ENCODE measurements at places on chromosomes 16 and 17.

DNA sequence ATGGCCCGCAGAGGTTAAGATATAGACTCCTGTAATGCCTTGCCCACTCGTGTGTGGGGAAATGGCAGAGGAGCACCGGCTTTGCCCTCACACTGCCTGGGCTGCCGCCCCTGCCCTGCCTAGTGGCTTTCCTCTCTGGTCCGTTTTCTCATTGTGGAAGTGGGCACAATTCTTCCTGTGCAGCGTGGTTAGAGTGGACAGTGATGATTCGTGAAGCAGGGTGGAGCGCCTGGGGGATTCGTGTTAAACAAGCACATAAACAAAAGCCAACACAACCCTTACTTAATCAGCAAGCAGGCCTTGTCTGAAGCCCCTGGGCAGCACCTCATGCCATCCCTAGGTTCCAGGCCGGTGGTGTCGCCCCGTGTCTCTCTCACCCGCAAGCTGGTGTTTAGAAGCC lies 269.7 kb downstream of the SEC14L1 start:
- no peak for DNase-seq

DNA sequence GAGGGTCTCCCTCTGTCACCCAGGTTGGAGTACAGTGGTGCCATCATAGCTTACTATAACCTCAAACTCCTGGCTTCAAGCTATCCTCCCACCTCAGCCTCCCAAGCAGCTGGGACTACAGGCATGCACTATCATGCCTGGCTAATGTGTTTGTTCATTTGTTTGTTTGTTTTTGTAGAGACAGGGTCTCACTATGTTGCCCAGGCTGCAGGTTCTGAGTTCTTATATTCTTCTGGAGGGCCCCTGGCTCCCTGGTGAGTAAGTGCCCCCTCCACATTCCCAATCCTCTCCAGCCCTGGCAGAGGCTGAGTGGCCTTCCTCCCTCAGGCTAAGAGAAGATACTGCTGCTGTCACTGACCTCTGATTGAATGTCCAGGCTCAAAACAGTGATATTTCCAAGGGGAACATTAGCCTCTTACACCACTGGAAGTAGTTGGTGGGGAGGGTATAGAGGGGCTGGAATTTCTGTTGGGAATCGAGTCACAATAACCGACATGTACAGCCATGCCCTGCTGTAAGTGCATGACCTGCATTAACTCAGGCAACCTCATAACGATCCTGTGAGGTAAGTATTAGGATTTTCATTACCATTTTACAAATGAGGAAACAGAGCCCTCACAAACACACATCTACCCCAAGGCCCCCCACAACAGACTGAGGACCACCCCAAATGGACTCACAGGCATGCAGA lies 2.7 kb upstream of the ETV4 start:
- DNase-seq = no peak

- no peak for DNase-seq
Measured at GRCh38 chr17:15108992-15109391, 156.1 kb downstream of the PMP22 start.

- DNase-seq = no peak
Measured at GRCh38 chr16:22320572-22321339, 23.5 kb downstream of the POLR3E start.

DNA sequence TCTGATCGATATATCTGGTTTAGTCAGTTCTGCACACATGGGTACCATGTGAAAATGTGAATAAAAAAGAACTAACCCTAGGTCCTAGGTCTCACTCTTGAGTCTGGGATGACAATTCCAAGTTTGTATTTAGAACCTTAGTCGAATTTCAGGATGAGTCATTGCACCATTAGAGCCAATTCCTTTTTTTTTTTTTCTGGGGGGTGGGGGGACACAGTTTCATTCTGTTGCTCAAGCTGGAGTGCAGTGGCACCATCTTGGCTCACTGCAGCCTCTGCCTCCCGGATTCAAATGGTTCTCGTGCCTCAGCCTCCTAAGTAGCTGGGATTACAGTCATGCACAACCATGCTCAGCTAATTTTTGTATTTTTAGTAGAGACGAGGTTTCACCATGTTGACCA lies 41.6 kb downstream of the SPAG9 start:
- no peak for DNase-seq

GRCh38 chr17:7477392-7478275 lies 1.8 kb downstream of the ZBTB4 start:
- DNase-seq = no peak

DNA sequence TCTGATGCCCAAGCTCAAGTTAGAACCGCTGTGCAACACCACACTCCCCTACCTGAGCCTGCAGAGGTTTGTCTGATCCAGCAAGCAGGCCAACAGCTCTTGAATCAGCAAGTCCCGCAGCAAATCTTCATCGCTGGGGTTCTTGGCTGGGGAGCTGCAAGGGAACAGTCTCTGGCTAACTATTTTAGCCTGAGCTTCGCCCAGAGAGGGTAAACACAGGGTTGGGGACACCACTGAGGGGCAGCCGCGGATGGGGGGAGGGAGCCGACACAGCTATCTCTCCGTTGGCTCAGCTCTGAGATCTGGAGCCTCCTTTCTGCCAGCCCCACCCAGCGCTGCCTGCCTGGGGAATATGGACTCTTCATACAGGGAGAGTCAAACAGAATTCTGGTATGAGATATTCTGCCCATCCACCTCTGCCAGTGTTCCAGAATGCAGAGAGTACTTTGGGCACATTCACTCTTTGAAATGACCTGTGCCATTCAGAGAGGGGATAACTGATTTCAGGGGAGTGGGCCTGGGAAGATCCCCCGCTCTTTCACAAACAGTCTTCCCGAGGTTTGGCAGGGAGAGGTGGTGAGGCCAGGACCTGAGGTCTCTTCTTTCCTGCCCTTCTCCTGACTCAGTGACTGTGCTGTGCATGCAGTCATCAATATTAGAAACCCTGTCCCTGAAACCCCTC lies 7.4 kb downstream of the GIP start:
- no peak for DNase-seq

DNA sequence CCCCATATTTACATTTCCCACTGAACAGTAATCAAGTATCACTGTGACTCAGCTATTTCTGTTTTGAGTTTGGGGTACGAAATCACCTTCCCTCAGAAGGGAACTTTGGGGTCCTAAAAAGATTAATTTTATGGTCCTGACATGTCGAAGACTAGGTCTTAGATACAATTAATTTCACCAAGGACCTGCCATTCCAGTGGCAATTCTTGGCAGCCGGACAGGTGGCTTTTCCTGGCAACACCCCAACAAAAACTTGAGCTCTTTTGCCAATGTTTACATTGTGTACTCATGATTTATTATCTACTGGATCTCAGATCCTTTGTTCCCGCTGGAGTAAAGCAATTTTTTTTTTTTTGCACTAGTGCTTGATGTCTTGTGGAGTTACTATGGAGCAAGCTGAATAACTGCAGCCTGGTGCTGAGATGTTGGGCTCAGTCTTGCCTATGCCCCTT lies 14.4 kb downstream of the SLFN5 start:
- no peak for DNase-seq

GRCh38 chr17:39835038-39835786 lies 28.9 kb downstream of the IKZF3 start:
- no peak for DNase-seq

GRCh38 chr16:28291651-28292626 lies at the start of gene SBK1:
TSS of gene SBK1 (plus strand) at chr16:28292525. CDS start at chr16:28317392, 24,867 bp downstream.
- no peak for DNase-seq

DNA sequence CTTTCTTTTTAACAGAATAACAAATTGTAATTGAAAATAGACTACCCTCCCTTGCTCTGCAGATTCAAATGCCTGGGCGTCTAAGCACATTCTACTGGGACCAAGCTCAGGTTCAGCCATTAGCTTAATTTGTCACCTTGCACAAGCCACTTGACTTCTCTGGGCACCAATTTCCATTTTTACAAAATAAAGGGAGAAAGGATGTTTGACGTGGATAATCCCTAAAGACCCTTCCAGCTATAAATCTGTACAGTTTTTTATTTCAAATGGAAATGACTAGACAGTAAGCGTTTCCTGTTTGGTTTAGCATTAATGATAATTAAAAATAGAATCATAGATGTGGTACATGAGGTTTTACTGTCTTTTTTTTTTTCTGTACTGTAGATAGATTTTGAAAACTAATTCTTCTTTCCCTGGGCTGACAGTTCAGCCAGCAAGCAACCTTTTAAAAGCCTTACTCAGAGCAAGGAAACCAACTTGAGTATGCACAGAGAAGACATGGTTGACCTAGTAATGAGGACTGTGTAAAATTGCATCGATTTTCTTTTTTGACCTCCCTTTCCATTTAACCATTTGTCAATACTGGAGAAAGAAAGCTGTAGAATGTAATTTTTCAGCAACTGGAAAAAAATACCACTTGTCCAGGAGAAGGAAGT lies 1329.5 kb upstream of the CDH8 start:
- no peak for DNase-seq

GRCh38 chr16:49755313-49755620 lies 100.6 kb downstream of the ZNF423 start:
- DNase-seq = no peak

GRCh38 chr17:67491009-67491680 lies 114.1 kb downstream of the PITPNC1 start:
- DNase-seq = peak; percentile 49

DNA sequence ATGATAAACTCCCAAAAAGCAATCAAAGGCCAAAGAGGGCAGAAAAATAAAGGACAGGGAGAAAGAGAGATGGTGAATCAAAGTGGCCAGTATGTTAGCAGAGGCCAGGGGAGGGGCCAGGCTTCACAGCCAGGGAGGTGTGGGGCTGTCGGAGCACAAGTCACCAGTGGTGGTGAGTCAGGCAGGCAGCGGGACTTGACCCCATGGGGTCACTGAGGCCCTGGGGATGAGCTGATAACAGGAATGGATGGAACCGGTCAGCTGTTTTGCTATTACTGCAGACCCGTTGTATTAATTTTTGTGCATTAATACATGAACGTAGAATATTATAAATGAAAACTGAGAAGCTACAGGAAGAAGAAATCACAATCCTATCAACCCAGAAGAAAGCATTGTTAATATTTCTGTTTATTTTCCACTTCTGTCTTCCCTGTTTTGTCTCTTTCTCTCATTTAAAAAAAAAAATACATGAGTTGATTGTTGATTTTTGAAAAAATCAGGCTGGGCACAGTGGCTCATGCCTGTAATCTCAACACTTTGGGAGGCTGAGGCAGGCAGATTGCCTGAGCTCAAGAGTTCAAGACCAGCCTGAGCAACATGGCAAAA lies 106.9 kb downstream of the SOCS1 start:
- no peak for DNase-seq

GRCh38 chr16:63614429-63614828 lies 1507.4 kb downstream of the CDH11 start:
- DNase-seq = no peak

DNA sequence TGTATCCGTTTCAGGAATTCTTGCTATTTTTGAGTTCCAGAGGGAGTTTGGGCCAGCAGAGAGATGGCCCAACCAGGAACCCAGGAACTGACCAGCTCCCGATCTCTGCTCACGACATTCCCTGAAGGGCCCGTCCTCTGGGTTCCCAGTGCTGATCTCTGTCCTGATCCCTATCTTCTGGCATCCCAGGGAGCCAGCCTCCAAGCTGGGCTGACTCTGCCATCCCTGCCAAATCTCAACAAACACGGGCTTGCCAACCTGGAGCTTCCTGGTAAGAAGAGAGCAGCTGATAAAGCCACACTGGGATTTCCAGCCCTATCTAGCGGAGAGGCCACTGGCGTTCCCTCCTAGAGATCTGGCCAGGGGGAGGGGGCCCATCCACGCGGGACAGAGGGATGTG lies 16.2 kb downstream of the GPRC5B start:
- DNase-seq = no peak

DNA sequence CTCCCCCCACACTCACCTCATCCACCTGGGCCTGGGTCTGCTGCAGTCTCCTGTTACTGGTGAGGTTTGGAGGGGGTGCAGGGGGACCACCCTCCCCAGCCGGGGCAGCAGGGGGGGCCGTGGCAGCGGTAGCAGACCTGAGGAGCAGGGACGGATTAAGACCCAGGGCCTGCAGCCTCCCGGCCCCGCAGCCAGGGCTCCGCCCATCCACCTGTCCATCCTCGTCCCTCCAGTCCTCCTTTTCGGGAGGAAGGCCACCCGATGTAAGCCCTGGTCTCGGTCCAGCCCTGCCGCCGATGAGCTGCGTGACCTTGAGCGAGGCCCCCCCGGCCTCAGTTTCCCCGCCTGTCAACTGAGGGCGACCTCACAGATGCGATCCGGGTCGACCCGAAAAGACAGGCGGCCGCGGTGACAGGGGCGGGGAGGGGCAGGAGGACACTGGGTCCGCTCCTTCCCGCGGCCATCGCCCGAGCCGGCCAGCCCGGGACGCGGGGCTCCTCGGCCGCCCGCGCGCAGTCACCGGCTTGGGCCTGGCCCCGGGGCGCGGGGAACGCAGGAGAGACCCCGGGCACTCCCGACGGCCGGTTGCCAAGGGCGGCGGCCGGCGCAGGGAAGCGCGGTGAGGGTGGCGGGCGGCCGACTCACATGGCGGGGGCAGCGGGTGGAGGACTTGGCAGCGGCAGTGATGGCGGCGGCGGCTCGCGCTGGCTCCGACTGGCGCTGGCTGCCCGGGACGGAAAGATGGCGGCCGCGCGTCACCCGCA lies at the start of gene VAMP2:
TSS of gene VAMP2 (minus strand) at position 716 of the 764 bp plus-strand sequence. CDS start at position 647, 69 bp downstream.
- DNase-seq = peak; percentile 18

DNA sequence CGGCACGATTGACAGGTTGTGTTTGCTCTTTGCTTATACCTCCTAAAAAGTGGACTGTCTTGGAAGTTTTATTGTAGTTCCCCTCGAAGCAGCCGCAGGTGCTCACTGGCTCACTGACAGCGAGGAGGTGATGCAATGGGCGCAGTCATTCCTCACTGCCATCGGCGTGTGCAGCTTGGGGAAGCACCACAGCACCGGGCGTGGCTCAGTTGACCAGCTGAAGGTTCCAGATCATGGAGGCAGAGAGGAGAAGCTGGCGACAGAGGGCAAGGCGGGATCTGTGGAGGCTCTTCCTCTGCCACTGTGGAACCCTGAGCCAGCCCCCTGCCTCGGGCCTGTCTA lies 72.1 kb upstream of the TNRC6C start:
- no peak for DNase-seq

DNA sequence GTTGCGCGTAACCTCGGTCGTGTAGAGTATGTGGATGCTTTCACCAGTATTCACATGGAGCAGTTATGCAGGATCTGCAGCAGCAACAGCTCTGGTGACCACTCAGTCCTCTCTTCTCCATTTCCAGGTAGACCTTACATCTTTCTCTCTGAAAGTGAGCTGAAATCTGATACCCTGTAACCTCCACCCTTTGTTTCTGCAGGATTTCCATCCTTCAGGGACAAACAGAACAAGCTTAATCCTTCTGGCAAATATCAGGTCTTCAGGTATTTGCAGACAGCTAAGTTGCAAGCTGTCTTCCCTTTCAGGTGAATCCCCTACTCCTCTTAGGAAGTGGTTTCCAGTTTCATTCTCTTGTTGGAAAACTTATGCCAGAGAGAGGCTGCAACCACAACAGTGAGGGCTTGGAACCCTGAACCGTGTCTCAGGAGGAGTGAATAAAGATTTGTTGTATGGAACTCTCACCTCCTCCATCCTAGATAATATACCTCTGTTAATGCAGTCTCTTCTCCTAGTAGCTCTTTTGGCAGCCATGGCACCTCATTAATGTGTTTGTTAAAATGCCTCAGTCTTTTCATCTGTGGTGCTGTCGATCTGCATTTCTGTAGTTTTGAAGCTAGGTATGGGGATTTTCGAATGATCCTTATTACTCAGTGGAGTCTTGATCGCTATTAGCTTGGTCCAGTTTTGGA lies 172.5 kb downstream of the PRKCA start:
- no peak for DNase-seq

GRCh38 chr16:14284371-14284770 lies 213.3 kb downstream of the MRTFB start:
- DNase-seq = no peak
